ENCODE measurements at places on chromosomes 7 and 10.

DNA sequence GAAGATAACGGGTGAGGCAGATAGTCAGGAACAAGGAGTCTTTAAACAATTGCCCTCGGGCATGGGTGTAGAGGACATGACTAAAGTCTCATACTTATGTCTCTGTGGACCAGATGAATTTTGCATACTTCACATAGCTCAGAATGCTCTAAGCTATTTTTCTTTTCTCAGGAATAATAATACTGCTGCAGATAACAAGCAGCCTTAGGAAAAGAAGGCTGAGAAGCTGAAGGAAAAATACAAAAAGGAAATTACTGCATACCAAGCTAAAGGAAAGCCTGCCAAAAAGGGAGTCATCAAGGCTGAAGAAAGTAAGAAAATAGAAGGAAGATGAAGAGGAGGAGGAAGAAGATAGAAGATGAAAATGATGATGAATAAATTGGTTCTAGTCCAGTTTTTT is 13.4 kb upstream of the ERCC6 start:
- DNase-seq, result no peak

DNA sequence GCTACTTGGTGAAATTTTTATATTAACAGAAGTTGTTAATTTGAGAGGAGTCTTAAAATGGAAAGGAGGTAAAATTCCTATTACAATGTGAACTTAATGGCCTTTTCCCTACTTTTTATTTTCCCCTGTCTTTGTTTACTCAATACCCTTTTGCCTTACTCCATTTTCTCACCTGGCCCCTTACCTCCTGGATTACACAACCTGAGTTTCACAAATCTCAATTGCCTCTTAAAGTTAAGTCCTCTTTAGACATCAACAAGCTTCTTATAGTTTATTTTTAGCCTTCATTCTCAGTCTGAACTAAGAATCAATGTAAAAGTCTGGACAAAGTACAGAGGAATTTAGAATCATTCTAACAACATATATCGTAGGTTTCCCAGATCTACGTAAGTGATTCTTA is 247.0 kb downstream of the PCDH15 start:
- no peak for DNase-seq

GRCh38 chr10:125151553-125152449 is 8.6 kb downstream of the CTBP2 start:
- no peak for DNase-seq

- peak; percentile 59 for DNase-seq
Observed at GRCh38 chr7:39741942-39742623, 118.7 kb downstream of the RALA start.

GRCh38 chr7:149838992-149839408 is 825 bp downstream of the ZNF862 start:
- no peak for DNase-seq

GRCh38 chr7:19520392-19520791 is 188.4 kb downstream of the POLR1F start:
- no peak for DNase-seq

DNA sequence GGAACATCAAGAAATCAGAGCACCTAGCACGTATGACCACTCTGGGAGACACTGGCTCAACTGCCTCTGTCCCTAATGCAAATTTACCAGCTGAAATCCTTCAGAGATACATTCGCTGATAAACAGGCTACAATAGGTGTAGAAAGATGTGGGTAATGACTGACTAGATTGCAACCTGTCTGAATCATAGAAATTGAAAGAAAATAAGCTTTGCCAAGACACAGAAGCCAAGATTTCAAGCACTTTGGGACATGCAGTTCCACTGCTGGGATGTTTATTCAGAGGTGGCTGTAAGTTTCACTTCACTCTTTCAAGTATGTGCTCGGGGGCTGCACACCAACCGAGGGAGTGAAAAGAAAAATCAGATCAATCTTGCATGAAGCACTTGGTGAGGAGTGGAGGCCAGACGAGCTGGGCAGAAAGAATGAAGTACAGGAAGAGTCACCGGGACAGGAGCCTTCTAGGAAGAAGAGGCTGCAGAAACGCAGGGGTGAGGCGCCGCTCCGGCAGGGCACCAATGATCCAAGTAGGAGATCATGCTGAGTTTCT is 276.7 kb downstream of the PARD3 start:
- no peak for DNase-seq

- DNase-seq, result no peak
Observed at GRCh38 chr10:67151471-67151870, 225.6 kb downstream of the LRRTM3 start.

Measured in activated CD4-positive, CD25-positive, alpha-beta regulatory T cell treated with anti-CD3 and anti-CD28 coated beads, Interleukin-2, amount 50 U/mL, for 72 hours (primary cell).